ENCODE measurements at places on chromosomes 7 and 10.

GRCh38 chr7:6279341-6279740, 6.9 kb upstream of the CYTH3 start:
- DNase-seq: no peak

DNA sequence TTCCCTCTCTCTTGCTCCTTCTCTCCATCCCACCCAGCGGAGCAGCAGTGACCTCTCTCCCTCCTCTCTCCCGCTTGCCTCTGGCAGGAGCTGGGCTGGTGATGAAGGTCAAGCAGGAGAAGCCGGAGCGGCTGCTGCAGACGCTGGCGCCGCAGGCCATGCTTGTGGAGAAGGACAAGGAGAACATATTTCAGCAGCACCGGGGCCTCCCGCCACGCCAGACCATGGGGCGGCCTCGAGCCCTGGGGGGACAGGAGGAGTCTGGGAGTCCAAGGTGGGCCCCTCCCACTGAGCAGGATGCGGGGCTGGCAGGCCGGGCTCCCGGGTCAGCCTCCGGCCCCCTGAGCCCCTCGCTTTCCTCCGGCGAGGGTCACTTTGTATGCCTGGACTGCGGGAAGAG, 17.3 kb downstream of the ZNF775 start:
- DNase-seq: no peak

DNA sequence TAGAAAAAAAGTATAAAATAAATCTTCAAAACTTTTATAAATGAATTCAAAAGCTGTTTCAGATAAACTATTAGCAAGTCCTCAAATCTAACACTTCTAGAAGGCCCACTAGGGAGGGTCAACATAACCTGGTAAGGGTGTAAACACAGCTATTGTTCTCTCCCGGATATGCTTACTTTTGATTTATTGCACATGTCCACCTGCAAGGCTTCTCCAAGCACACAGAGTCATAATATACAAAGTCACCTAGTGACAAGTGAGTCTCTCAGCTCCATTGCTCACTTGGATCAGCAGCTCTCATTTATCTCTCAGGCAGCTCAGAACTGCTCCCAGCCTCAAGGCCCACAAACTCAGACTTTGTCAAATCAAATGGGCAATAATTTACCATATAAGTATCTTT, 44.0 kb upstream of the COL1A2 start:
- DNase-seq: no peak

- no peak for DNase-seq
Measured at GRCh38 chr7:149562602-149563001, 65.0 kb upstream of the ZNF746 start.

DNA sequence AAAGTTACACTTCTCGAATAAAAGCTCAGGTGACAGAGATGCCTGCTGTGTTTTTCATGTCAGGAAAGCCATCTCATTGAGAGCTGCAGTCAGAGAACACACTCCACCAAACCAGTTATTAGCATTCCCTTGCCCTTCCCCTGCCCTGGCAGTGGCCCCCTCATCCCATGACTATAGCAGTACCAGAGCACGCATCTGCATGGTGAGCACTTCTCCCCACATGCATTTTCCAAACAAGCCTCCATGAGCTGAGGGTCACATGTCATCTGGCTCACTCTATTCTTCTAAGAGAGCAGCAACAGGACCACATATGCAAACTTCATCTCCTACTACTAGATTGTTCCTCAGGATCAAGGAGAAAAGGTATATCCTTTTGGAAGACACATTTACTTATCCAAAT, 42.4 kb upstream of the FGL2 start:
- DNase-seq: no peak

DNA sequence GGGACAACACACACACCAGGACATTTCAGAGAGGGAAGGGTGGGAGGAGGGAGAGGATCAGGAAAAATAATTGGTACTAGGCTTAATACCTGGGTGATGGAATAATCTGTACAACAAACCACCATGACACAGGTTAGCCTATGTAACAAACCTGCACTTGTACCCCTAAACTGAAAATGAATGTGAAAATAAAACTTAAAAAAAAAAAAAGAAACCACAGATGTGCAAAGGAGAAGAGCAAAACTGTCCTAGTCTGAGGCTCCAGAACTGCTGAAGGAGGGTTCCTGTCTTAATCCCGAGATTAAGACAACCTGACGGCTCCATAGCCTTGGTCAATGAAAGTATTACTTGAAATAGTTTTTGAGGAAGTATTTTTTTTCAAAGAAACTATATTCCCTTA, 423.0 kb downstream of the NEBL start:
- no peak for DNase-seq

GRCh38 chr10:28612877-28613276, 64.4 kb upstream of the BAMBI start:
- no peak for DNase-seq

DNA sequence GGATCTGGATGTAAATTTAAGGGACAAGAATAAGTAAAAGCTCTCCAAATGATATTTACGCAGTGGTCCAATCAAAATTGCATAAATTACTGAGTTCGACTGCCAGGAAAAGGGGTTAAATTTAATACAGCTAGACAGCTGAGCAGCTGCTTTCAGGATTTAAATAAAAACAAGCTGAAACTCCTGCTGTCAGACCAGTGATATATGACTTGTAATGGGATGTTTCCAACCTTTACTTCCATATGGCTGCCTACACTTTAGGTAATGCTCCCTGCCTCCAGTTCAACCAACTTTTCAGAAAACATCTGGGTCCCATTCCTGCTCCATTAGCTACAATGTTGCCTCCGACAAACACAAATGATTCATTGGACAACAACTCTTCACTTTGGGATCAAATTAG, 326.3 kb upstream of the DGKB start:
- no peak for DNase-seq

DNA sequence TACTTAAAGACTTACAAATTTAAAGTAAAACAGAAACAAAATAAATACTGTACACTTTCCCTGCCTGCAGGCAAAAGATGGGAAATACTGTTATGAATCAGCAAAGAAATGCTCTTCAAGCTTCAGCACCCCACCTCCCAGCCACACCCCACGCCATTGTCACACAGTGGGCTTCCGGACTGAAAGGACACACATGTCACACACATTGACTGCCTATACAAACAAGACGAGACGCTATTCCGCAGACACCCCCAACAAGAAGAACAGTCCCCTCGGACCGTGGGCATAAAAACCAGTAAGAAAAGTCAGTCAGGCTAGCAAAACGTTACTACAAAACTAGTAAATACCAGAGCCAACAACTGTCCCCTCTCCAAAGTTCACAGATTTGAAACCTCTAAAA, 22.2 kb upstream of the PARP12 start:
- peak; percentile 19 for DNase-seq

- DNase-seq: no peak
Measured at GRCh38 chr10:12707461-12708185, 293.9 kb downstream of the CCDC3 start.

- no peak for DNase-seq
Measured at GRCh38 chr10:31939797-31940708, 11.4 kb upstream of the ARHGAP12 start.

GRCh38 chr7:136104269-136104603, 127.1 kb upstream of the MTPN start:
- DNase-seq: no peak

GRCh38 chr7:141610671-141611070, 59.5 kb downstream of the AGK start:
- no peak for DNase-seq

GRCh38 chr10:44366941-44367630, 17.8 kb downstream of the CXCL12 start:
- DNase-seq: no peak

GRCh38 chr7:100380196-100380595, 6.9 kb downstream of the PILRA start:
- no peak for DNase-seq

Data from activated T-helper 1 cell treated with anti-CD3 and anti-CD28 coated beads, Interleukin-2, amount 50 U/mL, for 16 hours (primary cell).